Brain microvascular endothelial cell (primary cell): ENCODE measurements at places on chromosomes 3 and 15.
A peak's percentile ranks its signal among the peaks of the same experiment; 100 is the strongest.

DNA sequence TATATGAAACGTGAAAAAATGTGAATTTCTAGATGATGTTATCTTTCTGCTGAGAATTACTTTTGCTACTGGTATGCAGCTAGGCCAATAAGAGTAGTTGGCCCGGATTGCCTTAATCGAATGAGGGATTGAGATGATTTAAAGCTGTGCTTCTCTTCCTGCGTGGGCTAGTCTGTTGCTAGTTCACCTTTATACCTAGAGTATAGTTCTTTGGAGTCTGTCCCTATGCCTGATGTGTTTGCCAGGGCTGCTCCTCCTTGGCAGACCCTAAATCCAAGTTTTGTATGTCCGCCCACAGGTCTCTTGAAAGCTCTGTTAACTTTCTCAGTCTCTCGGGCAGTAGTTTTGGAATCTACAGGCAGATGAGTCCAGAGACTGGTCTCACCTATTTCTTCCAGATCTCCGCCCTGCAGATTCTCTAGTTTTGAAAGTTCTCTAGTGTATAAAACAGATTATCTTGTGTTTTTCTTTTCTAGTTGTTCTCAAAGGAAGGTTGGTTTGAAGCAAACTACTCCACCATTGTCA is 64.9 kb downstream of the MEF2A start:
- DNase-seq: no peak

DNA sequence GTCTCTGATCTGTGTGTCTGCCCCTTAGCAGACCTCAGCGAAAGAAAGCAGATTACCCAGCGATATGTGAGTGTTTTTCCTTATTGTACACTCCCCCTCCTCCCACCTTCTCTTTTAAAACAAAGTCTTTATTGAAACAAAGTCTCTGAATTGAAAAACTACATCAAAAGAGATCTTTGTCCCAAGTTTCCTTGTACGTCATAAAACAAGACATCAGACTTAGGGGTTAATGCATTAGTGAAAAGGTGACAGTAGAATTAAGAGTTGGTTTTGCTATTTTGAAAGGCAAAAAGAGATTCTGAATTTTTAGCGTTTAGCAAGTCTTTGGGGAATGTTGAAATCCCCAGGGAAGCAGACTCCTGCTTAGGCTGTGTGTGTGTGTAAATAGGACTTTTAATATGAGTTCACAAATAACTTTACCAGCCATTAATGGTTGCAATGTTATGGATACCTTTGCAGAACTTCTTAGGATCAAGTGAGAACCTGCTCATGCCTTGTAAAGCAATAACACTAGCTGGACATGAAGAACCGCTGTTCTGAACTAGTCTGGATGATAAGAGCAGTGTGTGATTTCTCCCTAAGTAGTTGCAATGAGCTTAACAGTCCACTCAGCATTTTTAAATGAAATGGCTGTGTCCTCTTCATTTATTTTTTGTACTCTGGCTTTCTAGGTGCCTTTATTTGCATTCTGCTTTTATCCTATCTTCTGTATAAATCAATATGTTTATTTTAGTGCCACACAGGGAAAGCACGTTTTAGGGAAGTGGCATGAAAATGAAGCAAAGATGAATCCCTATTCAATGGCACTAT is 136.6 kb downstream of the MCTP2 start:
- DNase-seq: no peak

GRCh38 chr3:71350998-71351397 is 232.5 kb downstream of the FOXP1 start:
- no peak for DNase-seq

DNA sequence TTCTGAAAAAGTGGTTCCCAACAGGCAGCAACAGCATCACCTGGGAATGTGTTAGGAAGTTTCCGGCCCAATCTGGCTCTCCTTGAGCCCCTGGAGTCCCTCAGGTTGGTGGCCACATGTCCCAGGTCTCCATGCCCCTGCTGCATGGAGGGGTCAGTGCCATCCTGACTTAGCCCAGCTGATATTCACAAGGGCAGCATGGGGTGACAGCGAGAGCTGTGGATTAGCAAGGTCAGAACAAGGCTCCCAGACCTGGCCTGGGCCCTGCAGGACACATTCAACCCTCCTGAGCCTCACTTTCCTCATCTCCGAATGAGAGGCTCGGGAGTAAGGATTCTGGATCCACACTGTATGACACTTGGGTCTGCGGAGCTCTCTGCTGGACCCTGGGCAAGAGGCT is 243.8 kb upstream of the TLE3 start:
- no peak for DNase-seq

- DNase-seq: peak; percentile 44
Observed at GRCh38 chr3:115698851-115699591, 75.7 kb downstream of the GAP43 start.

GRCh38 chr15:49424954-49425353 is 1.9 kb downstream of the FGF7 start:
- no peak for DNase-seq

DNA sequence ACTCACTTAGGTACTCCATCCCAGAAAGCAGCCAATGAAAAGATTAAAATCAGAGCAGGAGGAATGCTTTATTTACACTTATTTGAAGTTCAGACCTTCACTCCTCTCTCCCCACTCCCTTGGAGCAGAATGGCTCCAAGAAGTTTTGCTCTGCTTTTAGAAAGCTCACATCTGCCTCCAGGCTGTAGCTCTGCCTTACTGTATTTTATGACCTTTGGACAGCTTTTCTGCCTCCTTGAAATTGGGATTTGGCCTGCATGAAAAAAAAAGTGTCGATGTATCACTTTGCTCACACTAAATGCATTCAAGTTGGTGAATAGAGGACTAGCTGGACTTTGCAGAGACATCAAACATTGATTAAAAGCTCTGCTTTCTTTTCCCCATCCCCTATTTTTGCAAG is 95.3 kb downstream of the SLC9A9 start:
- DNase-seq: no peak

DNA sequence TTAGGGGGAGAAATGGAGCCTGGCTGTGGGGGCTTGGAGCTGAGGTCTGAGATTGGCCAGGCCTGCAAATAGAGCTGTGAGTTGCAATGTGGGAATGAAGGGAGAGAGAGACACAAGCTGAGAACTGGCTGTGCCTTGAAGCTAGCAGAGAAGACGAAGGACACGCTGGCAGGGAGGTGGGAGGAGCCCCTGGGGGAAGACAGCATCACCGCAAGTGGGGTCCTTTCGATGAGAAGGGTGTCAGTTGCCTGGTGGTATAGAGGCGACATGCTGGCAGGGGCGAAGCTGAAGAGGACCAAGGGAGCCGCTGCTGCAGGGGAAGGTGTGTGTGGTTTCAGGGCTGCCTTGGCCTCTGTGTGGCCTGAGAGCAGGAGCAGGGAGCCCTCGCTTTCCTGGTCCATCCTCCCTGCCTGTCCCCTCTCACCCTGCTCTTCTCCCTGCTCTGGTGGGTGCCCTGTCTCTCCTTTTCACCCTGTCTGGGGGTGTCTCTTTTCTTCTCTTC is 5.5 kb downstream of the RHCG start:
- no peak for DNase-seq

- peak; percentile 28 for DNase-seq
Observed at GRCh38 chr3:131091768-131092167, 65.1 kb downstream of the NEK11 start.

DNA sequence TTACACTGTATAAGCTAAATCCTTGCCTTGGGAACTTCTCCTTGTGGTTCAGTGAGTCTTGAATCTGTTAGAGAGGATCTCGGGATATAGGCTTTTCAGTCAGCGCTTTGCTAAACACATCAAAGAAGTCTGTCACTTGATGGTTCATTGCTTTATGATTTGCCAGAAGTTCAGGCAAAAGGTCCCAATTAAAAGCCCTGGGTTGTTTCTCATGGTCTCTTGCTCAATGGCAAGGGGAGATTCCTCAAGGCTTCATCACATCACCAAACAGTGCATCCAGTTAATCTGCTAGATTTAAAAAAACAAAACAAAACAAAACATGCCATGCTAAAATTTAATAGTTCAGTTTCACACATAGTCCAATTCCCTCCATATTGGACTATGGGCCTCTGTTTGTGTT is 114.8 kb downstream of the FILIP1L start:
- no peak for DNase-seq

- no peak for DNase-seq
Observed at GRCh38 chr3:21888656-21889055, 137.6 kb upstream of the ZNF385D start.

GRCh38 chr3:128174675-128175590 is 21.7 kb downstream of the EEFSEC start:
- no peak for DNase-seq

DNA sequence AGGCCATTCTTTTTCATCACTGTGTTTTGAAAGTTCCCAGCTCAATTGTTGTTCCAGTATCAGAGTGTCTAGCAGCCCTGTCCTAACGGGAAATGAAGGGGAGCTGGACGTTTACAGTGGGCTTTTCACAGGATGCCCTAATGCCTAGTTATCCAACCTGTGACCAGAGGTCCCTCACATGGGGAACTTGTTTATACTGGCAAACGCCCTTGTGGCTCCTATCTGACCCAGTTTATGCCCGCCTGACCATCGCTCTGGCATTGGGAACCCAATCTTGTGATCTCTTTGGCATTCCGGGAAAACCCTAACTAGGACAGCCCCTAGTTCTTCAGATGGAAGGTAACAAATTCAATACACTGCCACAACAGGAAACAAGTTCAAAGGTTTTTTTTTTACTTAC is 14.5 kb upstream of the MYRIP start:
- no peak for DNase-seq

DNA sequence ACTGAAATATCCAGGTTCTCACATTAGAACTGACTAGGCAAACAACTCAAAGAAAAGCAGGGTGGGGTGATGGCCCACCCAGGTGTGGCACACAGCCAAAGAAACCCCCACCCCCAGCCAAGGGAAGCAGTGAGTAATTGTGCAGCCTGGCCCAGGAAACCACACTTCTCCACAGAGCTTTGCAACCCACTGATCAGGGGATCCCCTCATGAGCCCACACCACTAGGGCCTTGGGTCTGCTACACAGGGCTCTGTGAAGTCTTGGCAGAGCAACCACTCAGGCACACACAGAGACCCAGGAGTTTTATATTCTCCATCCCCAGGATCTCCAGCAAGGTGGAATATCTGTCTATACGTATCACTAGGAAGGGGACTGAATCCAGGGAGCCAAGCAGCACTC is 22.2 kb upstream of the TRIM42 start:
- no peak for DNase-seq

GRCh38 chr3:124985349-124985748 is 50.8 kb upstream of the MUC13 start:
- DNase-seq: peak; percentile 44
